ENCODE measurements at places on chromosomes 6 and 20.

DNA sequence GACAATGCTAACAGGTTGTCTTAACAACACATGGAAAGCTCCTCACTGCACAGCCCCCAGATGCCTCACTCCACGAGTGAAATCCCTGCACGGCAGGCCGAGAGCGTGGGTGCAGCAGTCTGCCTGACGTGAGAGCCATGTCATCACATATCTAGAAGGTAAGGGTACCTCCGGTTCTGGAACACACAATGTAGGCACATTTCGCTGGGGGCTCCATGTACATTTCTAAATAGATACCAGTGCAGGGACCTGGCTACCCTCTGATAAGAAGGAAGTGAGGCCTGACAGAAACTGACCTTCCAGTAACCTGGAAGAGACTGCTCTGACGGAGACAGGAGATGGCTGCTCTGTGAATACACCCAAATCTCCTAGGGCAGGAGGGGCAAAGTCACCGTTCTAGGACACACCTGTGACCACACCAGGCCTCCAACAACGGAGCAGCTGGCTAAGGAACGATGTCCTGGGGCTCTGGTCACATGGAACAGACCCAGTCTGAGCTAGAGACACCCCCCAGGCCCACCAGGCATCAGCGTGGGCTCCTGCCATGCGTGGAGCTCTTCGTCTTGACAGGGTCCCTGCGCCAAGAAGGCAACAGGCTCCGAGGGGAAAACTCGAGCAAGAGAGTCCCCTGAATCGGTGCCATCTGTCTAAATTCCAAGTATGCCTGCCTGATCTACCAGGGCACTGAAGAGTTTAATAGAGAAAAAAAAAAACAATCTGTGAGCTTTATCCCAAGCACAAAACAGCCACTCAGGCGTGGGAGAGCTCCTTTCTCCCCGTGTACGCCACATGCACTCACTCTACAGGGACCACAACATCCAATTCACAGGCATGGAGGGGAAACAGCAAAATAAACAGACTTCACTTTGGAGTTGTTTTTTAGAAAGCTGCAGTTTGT, 27.5 kb downstream of the RNASET2 start:
- no peak for DNase-seq

DNA sequence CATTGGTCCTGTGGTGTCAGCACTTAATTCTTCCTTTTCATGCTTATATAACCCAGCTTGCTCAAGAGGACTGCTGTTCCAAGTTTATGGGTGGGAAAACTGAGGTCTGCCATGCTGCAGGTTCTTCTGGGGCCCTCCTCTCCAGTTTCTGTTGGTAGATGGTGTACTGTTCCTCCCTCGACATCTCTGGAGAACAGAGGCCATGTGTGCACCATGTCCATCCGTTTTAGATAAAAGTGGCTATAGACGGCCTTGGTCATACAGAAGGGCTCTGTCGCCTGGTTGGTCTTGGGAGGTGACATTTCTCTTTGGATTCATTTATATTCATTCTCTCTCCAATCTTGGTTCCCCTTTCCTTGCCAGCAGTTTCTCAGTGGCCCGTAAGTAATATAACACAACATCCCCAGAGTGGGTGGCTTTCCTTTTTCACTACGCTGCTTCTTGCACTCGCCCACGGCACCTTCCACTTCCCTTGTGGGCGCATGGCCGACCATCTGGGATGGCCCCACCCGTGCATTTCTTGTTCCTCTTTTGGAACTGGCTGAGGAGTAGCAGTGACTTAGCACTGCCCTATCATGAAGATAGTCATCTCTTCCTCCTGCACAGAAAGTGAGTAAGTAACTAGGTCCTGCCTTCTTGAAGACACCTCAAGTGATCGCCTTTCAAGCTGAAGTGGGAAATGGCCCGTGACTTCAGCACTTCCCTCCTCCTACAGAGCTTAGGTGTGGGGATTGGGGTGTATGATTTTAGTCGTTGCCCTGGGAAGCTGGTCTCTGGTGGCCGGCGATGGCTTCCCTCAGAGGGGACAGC, 94.2 kb downstream of the RREB1 start:
- no peak for DNase-seq

DNA sequence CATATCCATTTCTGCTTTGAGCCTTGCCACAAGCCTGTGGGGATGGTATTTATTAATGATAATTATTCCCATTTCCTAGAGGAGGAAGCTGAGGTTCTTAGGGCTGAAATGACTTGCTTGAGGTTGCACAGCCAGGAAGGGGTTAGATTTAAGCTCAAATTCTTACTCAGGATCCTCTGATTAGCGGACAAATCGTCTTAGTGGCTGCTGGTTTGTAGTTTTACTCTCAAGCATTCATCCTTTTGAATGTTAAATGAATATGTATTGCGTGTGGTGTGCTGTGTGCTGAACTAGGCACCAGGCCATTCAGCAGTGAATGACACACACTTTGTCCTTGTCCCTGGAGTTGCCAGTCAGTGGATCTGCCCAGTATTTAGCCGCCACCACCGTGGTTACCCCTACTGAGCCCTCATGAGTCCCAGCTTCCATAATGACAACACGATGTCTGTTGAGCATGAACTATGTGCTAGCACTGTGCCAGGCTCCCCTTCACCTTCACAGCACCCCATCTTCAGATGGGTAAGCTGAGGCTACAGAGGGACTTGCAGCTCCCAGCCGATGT, 10.0 kb downstream of the PACSIN1 start:
- no peak for DNase-seq

DNA sequence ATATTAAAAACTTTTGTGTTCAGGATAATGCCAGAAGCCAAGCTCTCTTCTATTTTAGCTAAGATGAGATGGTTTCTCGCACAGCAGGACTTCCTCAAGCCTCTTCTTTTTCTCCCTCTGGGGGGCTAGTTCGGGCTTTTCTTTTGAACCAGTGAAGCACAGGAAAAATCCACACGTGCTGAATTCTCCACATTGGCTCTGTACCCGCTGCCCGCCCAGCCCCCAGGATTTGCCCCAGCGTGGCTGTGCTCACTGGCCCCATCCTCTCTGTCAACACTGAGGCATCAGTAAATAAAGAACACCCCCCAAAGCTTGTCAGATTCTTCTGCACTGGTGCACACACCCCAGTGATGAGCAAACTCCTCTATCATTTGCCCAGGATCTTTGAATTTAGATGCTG, 232.8 kb downstream of the ZNF217 start:
- no peak for DNase-seq

- no peak for DNase-seq
Observed at GRCh38 chr6:22227824-22228610, 68.8 kb downstream of the PRL start.

DNA sequence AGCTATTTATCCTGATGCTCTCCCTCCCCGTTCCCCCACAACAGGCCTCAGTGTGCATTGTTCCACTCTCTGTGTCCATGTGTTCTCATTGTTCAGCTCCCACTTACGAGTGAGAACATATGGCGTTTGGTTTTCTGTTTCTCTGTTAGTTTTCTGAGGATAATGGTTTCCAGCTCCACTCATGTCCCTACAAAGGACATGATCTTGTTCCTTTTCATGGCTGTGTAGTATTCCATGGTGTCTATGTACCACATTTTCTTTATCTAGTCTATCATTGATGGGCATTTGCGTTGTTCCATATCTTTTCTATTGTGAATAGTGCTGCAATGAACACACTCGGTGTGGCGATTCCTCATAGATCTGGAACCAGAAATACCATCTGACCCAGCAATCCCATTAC, 225.9 kb upstream of the CDH4 start:
- DNase-seq, result no peak

DNA sequence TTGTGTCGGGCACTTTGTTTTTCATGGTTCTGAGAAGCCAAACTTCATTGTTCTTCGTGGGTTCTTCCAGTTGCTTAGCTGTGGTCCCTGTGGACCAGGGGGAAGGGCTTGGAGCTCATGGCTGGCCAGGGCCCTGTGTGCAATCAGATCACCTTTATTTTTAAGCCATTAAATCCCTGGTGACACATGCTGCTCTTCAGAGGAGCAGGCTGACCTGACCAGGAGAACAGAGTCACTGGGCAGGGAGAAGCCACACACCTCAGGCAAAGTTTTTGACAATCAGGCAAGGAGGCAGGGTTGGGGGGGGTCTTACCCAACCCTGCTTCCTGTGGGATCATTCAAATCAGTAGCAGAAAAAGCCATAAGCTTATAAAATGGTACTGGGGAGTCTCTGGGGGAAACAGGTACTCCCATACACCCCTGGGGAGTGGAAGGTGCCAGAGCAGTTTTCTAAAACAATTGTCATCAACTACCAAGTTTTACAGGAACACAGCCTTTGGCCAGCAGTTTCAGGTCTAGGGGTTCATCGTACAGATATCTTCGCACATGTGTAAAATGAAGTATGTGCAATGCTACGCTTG, 37.0 kb upstream of the PREX1 start:
- no peak for DNase-seq

- DNase-seq, result no peak
Observed at GRCh38 chr6:118122801-118123200, 215.7 kb downstream of the SLC35F1 start.

DNA sequence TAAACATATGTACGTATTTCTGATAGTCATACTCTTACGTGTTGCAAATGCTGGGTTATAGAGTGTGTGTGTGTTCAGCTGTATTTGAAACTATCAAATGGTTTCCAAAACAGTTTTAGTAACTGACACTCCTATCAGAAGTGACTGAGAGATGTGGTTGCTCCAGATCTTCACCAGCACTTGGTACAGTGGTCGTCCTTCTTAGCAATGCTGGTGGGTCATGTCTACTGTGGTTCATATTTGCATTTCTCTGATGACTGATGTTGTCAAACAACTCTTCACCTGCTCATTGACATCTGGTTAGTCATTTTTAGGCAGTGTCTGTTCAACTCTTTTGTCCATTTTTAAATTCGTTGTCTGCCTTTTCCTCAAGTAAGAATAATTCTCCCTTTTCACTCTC, 259.3 kb downstream of the KIF16B start:
- DNase-seq, result no peak

DNA sequence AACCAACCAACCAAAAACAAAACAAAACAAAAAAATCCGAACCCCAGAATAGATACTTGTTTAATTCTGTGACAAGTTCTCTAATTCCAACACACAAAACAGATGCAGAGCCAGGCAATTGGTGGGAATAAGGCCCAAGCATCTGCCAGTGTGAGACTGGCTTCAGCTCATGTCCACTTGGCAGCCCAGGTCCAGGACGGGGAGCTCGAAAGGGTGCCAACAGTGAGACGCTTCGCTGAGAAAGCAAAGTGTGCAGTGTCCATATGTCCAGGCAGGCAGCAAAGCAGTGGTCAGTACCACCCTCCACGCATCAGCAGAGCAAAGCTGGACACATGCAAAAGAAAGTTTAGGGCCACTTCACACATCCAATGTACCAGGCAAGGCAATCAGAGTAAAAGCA, 102.9 kb downstream of the RALGAPA2 start:
- no peak for DNase-seq

DNA sequence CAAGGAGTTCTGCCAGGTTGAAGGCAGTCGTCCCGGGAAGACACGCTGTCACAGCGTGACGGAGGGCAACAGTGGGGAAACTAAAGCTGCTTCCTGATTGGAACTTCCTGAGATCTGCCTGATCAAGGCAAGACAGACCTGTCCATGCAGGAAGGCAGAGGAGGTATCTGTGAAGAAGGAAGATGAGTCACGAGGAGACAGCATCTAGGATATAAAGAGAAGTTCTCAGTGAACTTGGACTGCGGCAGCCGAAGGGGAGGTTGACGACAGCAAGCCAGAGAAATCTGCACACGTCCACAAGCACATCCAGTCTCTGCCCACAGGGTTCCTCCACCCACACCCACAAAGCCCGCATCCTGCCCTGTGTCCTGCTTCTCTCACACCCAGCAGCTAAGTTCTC, 38.6 kb downstream of the PREP start:
- DNase-seq, result peak; percentile 55

DNA sequence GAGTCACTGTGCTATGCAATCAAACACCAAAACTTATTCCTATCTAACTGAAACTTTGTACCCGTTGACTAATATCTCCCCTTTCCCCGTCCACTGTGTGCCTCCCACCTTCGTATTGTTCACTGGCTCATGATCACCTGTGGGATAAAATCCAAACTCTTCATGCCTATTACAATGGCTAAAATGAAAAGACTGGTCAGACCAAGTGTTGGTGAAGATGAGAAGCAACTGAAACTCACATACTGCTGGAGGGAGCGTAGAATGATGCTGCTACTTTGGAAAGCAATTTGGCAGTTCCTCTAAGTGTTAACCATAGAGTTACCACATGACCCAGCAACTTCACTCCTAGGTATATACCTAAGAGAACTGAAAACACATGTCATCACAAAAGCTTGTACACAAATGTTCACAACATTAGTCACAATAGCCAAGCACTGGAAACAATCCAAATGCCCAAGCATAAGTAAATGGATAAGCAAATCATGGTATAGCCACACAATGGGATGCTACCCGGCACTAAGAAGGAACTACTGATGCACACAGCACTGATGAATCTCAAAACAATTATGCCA, 13.1 kb downstream of the RPS10 start:
- DNase-seq, result no peak

DNA sequence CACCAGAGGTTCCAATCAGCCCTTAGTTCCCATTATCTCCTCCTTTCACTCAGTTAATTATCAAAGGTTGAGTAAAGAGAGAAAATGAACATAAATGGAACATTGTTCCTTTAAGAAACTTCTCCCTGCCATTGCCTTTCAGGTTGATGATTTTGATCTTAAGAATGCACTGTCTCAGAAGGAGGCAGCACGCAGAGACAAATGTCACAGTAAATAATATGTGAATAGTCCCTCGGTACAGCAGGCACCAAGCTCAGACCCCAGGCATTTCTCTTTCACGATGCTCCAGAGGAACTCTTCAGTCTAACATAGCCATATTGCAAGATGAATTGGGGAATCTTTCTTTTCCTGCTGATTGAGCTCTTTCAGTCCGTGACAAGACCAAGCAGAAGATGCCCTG, 435.3 kb upstream of the SPTLC3 start:
- no peak for DNase-seq

DNA sequence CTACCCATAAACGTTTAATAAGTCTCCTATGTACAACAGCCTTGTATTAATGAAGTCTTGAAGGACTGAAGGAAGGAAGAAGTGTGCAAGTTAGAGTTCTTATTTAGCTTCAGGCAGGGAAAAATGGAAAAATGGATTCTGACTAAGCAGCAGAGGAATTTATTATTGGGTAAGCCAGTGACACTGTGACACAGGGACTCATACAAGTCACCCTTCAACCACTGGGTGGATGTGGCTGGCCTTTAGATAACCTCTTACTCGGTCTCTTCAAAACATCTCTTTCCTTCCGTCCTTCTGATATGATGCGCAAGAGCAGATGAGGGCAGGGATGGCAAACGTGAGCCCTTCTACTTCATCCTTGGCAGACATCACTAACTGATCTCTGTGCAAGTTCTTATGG, 145.6 kb downstream of the DHX35 start:
- DNase-seq, result no peak

GRCh38 chr20:60236613-60237012, 278.4 kb downstream of the CDH26 start:
- DNase-seq, result no peak

GRCh38 chr6:129921169-129921817, 60.2 kb upstream of the TMEM244 start:
- DNase-seq, result no peak

DNA sequence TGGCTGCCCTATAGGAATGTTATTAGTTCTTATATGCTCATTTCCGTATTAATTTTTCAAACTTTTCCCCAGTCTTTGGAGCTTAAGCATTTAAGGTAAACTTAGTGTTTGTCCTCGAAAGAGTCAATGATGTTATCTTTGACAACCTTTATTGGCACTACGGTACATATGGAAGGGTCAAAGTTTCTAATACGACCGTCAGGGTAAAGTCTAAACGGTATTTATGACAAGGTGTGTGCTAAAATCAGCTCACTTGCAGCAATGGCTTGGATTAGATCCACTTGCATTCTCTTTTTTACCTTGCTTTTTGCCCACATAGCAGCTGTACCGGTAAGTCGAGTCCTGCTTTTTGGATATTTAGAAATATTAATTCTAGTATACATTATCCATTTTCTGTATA, at the start of gene MEP1A:
Gene MEP1A (plus strand): TSS at position 252 of the 400 bp plus-strand sequence. CDS start 10 bp downstream, at position 262.
- no peak for DNase-seq
